ENCODE measurements at places on chromosomes 5 and 9.

- DNase-seq: peak; percentile 68
Observed at GRCh38 chr9:69577123-69577522, 95.0 kb downstream of the APBA1 start.

DNA sequence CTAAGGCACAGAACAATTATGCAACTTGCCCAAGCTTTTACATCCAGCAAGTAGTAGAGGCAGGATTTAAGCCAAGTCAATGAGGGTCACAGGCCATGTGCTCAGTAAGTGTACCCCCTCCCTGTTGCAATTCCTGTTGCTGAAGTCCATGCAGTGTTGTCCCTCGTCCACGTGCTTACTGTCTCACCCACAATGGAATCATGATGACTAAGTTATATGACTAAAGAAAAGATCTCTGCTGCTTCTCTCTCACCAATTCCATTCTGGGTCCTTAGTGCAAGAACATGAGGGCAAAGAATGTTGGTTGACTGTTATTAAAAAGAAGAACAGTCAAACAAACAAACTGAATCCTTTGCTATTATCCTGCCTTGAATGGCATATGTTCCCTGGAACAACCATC lies 233.6 kb upstream of the SLC24A2 start:
- peak; percentile 33 for DNase-seq

DNA sequence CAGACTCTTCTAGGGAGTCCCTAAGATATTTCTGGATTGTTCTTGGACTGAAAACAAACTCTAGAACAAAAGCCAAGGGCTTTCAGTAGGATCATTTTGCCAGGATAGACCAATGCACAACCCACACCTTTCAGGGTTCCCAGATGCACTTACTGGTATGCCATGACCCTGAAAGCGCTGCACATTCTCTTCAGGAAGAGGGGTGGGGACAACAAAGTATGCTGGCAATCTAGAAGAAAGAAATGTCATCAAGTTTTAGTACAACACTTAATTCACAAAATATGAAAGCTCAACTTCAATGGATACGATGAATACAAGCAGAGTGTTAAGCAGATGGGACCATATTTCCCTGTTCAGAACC lies 57.2 kb downstream of the MTMR12 start:
- DNase-seq: no peak

DNA sequence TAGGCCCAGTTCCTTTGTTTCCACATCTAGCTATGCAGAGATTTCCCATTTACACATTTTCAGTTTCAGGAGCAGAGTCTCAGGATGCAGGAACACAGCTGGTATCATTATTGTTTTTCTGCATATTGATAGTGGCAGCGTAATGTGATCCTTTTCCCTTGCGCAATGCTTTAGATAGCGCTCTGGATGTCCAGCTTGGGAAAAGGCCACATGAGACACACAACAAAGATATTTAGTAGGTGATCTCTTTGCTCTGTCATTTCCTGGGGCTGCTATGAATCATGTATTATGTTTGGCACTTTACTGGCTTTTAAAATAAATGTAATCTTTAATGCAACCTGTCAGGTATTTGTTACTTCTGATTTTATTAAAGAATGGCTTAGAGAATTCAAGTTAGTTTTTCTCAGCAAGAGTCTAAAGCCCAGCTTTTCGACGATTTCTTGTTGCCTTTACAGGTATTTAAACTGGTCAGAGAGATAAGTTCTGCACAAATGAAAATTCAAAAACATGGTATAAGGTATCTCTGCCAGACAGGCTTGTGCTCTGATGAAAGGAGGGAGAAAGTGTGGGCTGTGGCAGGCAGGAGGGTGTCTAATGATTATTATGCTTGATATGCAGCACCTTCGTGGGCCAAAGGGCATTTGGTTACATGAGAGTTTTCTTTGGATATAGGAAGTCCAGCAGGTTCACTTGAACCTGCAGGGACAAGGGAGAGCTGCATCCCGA lies 42.2 kb downstream of the PTTG1 start:
- peak; percentile 41 for DNase-seq

DNA sequence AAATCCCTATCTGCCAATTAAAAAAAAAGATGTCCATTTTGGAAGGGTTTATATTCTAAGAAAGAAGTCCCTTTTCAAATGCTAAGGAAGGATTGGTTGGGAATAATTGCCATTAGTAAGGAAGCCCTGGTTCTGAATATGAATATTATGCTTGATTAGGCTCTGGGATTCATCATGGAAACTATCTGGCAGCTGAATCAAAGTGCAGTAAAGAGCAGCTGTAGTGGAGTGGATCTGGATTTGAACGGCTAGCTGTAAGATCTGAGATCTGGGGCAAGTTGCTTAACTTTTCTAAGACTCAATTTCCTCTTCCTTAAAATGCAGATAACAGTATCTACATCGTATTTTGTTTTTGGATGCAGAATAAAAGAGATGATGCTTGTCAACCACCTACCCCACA lies 10.5 kb downstream of the IL12B start:
- DNase-seq: no peak

DNA sequence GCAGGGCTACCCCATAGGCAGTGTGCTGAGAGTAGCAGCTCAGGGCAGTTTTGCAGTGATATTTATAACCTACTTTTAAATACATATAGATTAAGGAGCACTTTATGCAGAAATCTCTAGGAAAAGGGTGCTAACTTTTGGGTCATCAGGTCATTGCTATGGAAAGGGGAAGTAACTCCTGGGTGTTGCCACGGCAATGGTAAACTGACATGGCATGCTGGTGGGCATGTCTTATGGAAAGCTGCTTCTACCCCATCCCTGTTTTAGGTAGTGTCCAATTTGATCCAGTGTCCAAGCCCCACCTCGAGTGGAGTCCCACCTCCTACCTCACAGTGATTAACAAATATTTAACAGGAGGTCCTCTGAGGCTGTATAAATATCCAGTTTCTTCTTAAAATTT lies 56.8 kb upstream of the XPA start:
- DNase-seq: no peak

DNA sequence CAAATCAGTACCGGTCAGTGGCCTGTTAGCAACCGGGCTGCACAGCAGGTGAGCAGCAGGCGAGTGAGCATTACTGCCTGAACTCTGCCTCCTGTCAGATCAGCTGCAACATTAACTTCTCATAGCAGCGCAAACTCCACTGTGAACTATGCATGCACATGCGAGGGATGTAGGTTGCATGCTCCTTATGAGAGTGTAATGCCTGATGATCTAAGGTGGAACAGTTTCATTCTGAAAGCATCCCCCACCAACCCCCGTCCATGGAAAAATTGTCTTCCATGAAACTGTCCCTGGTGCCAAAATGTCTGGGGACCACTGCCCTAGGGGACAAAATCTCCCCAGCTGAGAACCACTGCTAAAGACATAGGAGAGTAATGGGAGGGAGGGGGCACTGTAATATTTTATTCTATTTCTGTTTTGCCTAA lies 51.1 kb downstream of the P4HA2 start:
- DNase-seq: no peak

- DNase-seq: no peak
Observed at GRCh38 chr5:177003649-177004048, 2.9 kb downstream of the UIMC1 start.

GRCh38 chr5:35598707-35599370 lies 18.8 kb upstream of the SPEF2 start:
- no peak for DNase-seq

DNA sequence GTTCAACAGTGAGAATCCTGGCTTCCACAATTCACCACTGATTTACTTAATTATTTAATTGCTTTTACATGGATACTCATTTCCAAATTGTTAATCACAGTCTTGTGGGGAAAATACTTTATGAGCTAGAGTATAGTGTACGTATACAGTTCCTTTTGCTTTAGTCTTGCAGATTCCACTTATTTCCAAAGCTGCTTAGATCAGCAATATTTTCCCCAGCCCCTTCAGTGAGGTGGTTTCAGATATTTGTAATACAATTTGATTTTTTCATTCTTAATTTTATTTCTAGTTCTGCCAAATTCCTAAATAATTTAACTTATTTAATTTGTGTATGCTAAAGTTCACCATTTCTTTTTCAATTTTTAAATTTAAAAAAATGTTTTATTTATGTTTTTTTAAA lies 40.3 kb upstream of the GABRA6 start:
- no peak for DNase-seq

DNA sequence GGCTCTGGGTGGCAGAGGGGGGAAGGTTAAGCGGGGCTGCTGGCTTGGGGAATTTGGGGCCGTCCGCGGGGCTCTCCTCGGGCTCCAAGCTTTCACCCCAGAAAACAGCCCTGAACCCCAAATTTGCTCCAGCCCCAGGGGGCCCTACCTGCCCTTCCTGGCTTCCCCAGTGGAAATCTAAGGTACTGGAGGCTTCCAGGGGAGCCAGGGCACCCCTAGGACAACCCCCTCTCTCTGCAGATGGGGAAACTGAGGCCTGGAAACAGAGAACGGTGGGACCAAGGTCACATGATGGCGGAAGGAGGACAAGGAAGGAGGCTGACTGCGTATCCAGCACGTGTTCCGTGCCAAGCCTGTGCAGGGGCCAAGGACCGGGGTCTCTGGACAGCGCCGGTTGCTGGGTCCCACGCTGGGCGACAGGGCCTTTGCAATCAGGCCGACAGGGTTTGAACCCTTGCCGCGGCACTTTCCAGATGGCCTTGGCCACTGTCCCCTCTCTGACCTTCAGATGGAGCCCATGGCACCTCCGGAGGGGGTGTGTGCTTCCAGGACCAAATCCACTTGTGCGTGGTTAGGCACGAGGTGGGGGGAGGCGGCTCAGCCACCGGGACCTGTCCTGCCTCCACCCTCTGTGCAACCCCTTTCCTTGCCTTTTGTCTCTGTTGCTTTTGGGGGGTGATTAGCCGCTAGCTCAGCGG lies 183.1 kb downstream of the C9orf50 start:
- DNase-seq: no peak

DNA sequence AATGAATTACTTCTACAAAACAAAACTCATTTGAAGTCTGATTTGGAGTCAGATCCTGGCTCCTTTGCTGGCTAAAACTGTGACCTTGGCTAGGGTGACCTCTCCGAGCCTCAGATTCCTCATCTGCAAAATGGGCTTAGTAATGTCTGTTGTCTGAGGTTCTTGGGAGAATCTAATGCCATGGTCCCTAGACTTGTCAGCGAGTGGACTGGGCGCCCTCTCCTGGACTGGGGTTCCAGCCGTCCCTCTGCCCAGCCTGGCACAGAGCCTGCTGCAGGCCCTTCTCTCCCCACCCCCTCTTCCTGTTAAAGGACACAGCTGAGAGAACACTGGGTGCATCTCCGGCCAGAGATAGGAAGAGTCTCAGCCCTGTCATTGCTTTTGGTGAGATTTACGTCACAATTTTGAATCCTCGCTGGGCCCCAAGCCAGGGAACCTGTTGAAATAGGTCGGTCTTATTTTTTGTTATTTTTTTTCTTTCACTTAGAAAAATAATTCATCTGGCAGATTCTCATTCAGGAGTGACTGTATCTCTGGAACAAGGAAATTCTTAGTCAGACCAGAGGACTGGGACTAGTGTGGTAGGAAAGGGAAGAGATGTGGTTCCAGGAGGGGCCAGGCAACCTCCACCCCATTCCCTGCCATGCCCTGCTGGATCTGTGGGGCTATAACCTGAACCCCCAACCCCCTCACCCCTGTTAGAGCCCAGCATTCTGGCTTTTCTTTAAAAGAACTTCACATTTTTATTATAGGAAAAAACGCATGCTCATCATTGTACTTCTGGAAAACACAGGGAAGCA lies 48.2 kb upstream of the RPL26L1 start:
- DNase-seq: peak; percentile 93

- no peak for DNase-seq
Observed at GRCh38 chr5:161566081-161566480, 19.6 kb upstream of the GABRB2 start.

DNA sequence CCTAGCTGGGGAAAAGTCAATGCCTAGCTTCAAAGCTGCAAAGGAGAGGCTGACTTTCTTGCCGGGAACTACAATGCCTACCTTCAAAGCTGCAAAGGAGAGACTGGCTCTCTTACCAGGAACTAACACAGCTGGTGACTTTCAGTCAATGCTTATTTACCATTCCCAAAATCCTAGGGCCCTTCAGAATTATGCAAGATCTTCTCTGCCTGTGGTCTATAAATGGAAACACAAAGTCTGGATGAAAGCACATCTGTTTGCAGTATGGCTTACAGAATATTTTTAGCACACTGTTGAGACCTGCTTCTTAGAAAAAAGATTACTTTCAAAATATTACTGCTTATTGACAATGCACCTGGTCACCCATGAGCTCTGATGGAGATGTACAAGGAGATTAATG lies 259.4 kb downstream of the PLK2 start:
- DNase-seq: no peak

- DNase-seq: no peak
Observed at GRCh38 chr5:141369994-141370848, at the start of gene PCDHGB3. TSS of gene PCDHGB3 (plus strand) at chr5:141370242. CDS start at chr5:141370395, 153 bp downstream.

DNA sequence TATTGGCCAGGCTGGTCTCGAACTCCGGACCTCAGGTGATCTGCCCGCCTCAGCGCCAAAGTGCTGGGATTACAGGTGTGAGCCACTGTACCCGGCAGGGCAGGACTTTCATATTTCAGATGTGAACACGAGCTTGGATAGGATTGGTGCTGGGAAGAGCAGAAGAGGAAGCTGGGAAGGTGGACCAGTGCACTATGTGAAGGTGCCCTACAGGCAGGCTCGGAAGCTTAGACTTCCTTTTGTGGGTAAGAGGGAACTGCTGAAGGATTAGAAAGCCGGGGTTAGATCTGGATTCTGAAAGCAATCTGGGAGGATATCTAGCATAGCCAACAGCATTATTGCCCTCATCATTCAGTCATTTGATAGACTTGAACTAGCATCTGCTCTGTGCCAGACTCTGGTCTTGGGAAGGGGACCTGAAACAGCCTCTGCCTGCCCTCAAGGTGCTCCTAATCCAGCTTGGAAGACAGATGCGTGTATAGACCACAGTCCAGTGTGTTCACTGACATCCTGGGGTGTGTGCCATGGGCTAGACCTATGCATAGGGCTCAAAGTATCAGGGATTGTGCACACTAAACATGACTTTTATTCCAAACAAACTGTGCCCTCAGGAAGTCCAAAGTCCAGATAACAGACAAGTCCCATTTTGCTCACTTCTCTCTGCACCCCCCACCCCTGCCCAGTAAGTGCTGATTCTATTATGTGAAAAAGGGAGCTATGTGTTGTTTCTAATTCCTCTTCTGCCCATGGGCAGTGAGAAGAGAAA lies 637 bp downstream of the CBY3 start:
- no peak for DNase-seq

GRCh38 chr9:95092262-95093072 lies 225.0 kb downstream of the FANCC start:
- DNase-seq: peak; percentile 76

- no peak for DNase-seq
Observed at GRCh38 chr9:8074713-8075286, 275.2 kb upstream of the DMAC1 start.

GRCh38 chr5:60295423-60295822 lies 401.9 kb upstream of the PDE4D start:
- DNase-seq: peak; percentile 49

- no peak for DNase-seq
Observed at GRCh38 chr9:71393005-71393404, 271.6 kb upstream of the TRPM3 start.

GRCh38 chr5:172003746-172004145 lies 2.7 kb downstream of the FBXW11 start:
- DNase-seq: no peak

All from kidney glomerular epithelial cell (primary cell).